ENCODE measurements at places on chromosomes 11 and 22. TPM values are rescaled to one million over a fixed set of nuclear protein-coding genes. Genes with fewer than 3 reads are reported as not detected.

Gene SOX6
- 0.39 TPM for total RNA-seq

Gene ADSL
- total RNA-seq = 148 TPM

Gene TPBGL
- total RNA-seq = under 0.01 TPM

Gene UBQLNL
- total RNA-seq = 0.39 TPM

Measured in placental epithelial cell (primary cell).